ENCODE measurements at places on chromosomes 7 and 10. TPM values are rescaled to one million over a fixed set of nuclear protein-coding genes. Genes with fewer than 3 reads are reported as not detected.

The CTNNA3 gene
- 0.47 TPM for total RNA-seq

The CLDN4 gene
- 0.18 TPM for total RNA-seq

- H3K27me3 ChIP-seq, result no peaks in the 10 kb centered on the region
- H3K36me3 ChIP-seq, result no peaks in the 10 kb centered on the region
- no peak overlapping the region for H3K4me3 ChIP-seq
- H3K4me1 ChIP-seq, result peaks cover 16% of the 10 kb centered on the region
- DNase-seq, result no peak
These were observed 421.6 kb downstream of the RPS24 start for GRCh38 chr10:78455236-78455635.

DNA sequence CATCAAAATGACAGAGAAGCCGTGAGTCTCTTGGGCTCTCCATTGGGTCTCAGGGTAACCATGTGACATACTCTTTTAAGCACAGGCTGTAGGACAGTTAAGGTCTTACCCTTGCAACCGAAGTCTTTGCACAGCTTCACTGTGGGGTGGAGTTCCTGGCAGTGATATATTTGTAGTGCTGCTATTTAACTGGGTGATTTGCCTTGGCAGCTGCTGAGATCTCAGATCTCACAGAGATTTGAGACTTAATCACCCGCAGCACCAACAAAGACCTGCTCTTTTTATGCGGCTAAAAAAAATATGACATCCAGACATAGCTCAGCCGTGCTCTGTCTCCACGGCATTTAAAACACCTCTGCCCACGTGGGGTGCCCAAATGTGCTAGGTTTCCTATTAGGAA is 63.4 kb upstream of the NPTX2 start:
- no peaks in the 10 kb centered on the region for H3K27me3 ChIP-seq
- H3K27ac ChIP-seq, result no peak overlapping the region
- H3K4me1 ChIP-seq, result no peaks in the 10 kb centered on the region
- DNase-seq, result no peak
- H3K4me3 ChIP-seq, result no peak overlapping the region
- H3K36me3 ChIP-seq, result no peaks in the 10 kb centered on the region

DNA sequence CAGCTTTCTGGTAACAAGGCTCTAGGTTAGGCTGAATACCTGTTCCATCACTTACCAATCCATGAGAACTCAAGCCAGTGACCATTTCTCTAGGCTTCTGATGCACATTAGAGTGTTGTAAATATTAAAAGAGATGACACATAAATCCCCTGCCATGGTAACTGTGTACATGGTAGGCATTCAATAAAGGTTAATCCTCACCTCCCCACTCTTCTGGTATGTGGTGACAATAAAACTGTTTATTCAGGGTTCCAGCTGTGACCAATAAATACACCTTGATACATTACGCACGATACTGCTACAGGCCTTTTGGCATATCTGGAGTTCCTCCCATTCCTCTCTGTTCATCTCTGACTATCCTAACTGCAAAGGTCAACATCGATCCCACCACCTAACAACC is 171.9 kb downstream of the SRPK2 start:
- H3K27ac ChIP-seq, result no peak overlapping the region
- peaks cover under 1% of the 10 kb centered on the region for H3K4me1 ChIP-seq
- no peak for DNase-seq
- H3K4me3 ChIP-seq, result no peak overlapping the region

DNA sequence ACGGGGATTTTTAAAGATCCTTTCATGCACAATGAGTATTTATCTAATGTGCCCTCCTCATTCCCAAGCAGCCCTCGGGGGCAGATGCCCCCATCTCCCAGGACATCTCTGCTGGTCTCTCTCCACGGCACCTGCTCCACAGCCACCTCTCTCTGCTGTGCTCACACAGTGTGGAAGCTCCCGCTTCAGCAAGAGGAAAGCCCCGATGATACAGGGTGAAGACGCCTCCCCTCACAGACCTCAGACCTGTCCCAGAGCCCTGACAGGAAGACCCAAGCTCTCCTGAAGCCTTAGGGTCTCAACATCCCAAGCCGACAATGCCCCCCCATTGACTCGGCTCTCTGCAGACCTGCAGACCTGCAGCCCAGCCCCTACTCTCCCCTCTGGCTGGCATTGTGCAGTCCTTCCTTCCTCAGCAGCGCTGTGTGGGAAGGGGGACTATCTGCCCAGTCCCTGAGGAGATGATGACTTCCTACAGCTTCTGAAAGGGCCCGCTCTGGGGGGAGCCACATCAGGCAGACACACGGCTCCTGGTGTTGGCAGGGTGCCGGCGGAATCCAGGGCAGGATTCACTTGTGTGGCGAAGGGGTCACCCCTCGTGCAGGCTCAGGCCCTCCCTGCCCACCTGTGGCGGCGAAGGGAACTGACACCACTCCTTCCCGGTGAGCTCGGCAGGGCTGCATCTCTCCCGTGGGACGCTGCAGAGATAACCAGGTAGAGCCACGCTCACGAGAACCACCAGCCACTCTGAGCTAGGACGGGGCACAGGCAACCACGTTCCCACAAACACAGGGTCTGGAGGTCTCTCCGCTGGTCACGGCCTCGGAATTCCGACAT is 61.8 kb downstream of the PTPRN2 start:
- H3K36me3 ChIP-seq, result no peaks in the 10 kb centered on the region
- H3K4me3 ChIP-seq, result no peak overlapping the region
- DNase-seq, result no peak
- no peak overlapping the region for H3K27ac ChIP-seq
- H3K4me1 ChIP-seq, result no peaks in the 10 kb centered on the region

DNA sequence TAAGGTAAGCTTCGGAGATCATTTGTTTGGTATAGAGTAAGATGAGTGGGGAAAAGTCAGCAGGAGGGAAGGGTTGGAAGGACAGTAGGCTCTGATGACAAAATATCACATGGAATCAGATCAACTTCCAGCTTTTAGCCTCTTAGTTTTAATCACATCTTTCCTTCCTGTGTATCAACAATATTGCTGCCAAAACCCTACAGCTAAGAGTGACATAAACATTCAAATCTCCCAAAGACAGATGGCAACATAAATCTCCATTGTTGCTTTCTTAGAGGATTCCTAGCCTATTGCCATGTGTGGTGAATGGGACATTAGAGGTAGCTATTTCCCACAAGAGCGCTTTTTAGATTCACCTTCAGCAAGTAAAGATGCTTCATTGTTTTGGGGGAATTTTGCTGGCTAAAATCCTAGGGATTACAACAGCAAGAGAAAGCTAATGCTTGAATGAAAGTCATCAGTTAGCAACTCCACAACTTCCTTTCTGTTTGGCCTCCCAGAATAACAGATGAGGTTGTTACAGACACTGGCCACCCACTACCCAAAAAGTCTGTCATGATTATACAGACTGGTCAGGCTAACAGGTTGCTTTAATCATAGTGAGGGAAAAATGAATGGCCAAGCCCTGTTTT is 35.2 kb upstream of the FZD1 start:
- H3K27ac ChIP-seq, result no peak overlapping the region
- no peaks in the 10 kb centered on the region for H3K27me3 ChIP-seq
- no peaks in the 10 kb centered on the region for H3K4me1 ChIP-seq
- H3K4me3 ChIP-seq, result no peak overlapping the region
- H3K36me3 ChIP-seq, result no peaks in the 10 kb centered on the region

- no peak for DNase-seq
- H3K36me3 ChIP-seq, result no peaks in the 10 kb centered on the region
- no peaks in the 10 kb centered on the region for H3K4me1 ChIP-seq
- no peaks in the 10 kb centered on the region for H3K27me3 ChIP-seq
These were observed 195.2 kb downstream of the MDFIC start for GRCh38 chr7:115116773-115117715.

GRCh38 chr10:14612873-14613587 is 161.7 kb downstream of the FAM107B start:
- H3K4me3 ChIP-seq, result no peak overlapping the region
- H3K4me1 ChIP-seq, result peaks cover 14% of the 10 kb centered on the region
- H3K27me3 ChIP-seq, result no peaks in the 10 kb centered on the region
- DNase-seq, result no peak

GRCh38 chr7:156160811-156161210 is 348.5 kb upstream of the SHH start:
- H3K36me3 ChIP-seq, result no peaks in the 10 kb centered on the region
- H3K4me3 ChIP-seq, result no peak overlapping the region
- H3K27ac ChIP-seq, result no peak overlapping the region
- H3K4me1 ChIP-seq, result no peaks in the 10 kb centered on the region
- H3K27me3 ChIP-seq, result no peaks in the 10 kb centered on the region

DNA sequence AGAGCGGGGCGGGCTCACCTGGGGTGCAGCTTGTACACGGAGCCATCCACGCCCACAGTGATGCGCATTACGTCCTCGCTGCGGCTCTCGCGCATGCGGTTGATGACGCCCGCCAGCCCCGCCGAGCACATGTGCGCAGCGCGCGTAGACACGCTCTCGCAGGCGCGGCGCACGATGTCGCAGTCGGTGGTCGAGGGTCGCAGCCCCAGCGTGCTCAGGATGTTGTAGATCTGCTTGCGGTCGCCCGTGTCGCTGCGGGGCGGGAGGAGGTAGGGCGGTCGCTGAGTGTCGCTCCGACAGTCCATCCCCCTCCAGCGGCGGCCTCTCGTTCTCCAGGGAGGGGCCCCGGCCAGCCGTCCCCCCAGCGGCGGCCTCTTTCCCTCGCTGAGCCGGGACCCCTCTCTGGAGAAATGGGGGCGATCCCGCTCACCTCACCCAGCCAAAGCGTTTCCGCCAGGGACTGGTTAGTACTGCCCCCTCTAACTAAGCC is 4.4 kb upstream of the MYL7 start:
- H3K4me1 ChIP-seq, result peaks cover 8% of the 10 kb centered on the region
- DNase-seq, result no peak
- no peaks in the 10 kb centered on the region for H3K36me3 ChIP-seq
- peaks cover 12% of the 10 kb centered on the region for H3K27me3 ChIP-seq
- H3K27ac ChIP-seq, result no peak overlapping the region

DNA sequence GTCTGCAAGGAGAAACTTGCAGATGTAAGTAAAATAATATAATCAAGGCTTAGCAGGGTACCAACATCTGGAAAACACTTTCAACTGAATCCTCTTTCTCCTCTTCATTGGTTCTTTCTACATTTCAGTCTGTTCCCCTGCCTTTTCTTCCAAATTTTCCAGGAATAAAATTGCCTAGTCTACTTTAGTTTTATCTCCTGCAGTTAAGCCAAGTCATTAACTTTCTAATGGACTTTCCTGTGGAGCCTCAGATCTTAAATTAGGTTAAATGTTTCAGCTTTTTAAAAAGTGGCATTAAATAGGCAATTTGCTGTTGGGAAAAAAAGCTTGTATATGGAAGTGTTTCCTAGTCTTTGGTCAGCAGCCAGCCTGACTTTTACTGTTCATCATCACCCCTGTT is 70.8 kb downstream of the EEPD1 start:
- no peaks in the 10 kb centered on the region for H3K27me3 ChIP-seq
- H3K27ac ChIP-seq, result no peak overlapping the region
- no peaks in the 10 kb centered on the region for H3K4me1 ChIP-seq
